ENCODE measurements at places on chromosomes 11 and 22.

- no peak for DNase-seq
Measured at GRCh38 chr22:48449466-48450187, 1378.0 kb downstream of the BRD1 start.

DNA sequence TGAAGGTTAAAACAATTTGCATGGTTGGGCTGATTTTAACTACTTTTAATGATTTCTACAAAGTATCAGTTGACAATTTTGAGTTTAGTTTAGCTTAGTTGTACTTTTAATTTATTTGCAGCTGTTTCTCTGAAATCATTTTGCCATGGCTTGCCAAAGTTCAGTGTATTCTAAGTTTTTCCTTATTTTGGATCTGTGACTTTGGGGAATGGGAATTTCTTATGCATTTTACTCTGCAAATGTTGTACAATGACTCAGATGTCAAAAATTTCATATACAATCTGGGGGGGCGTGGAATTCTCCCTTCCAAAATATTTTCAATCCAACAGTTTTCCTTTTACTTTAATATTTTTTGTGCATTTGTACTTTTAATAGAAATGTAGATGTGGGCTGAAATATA lies 8.9 kb upstream of the DCHS1 start:
- DNase-seq, result no peak

GRCh38 chr11:45653277-45653676 lies 12.1 kb downstream of the CHST1 start:
- DNase-seq, result no peak

GRCh38 chr22:39388261-39389011 lies 11.1 kb upstream of the TAB1 start:
- DNase-seq, result peak; percentile 79

DNA sequence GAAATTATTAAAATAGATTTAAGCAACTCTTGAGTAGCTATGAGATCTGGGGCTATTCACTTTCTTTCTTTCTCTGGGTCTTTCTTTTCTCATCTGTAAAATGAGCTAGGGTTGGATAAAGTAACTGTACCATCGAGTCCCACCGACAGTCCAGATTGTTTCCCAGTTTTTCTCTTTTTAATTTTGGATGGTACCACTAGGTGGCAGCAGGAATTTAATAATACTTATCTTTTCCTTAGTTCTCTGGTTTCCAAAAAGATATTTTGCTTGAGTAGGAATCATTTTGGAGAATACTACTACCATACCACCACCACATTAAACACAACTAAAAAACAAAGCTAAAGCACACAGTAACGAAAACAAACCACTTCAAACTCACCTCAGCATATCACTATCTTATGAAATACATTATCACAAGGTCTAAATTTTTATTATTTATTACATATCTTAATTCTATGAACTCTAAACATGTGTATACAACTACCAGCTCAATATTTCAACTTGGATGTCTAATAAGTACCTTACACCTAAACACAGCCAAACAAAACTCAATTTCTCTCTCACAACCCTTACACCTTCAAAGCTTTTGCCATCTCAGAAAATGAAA lies 584.0 kb downstream of the KCNA4 start:
- no peak for DNase-seq

GRCh38 chr11:104402812-104403521 lies 239.0 kb upstream of the PDGFD start:
- DNase-seq, result no peak

DNA sequence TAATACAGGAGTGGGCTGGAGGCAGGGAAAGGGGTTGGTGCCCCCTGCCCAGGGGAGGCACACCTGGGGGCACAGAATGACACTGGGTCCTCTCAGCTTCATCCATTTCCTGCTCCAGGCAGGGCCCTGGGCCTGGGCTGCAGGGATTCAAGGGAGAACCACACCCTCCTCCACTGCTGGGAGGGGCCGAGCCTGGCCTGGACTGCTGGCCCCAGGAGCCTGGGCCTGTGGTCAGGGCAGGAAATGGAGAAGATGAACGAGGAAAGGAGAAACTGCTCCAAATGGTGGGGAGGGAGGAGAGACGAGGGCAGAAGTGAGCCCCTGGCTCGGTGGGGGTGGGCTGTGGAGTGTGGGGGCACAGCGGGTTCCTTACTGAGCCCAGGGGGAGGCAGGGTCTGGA lies 38.1 kb upstream of the KCNQ1OT1 start:
- DNase-seq, result no peak

- no peak for DNase-seq
Measured at GRCh38 chr11:122028545-122028944, 87.5 kb downstream of the BLID start.

DNA sequence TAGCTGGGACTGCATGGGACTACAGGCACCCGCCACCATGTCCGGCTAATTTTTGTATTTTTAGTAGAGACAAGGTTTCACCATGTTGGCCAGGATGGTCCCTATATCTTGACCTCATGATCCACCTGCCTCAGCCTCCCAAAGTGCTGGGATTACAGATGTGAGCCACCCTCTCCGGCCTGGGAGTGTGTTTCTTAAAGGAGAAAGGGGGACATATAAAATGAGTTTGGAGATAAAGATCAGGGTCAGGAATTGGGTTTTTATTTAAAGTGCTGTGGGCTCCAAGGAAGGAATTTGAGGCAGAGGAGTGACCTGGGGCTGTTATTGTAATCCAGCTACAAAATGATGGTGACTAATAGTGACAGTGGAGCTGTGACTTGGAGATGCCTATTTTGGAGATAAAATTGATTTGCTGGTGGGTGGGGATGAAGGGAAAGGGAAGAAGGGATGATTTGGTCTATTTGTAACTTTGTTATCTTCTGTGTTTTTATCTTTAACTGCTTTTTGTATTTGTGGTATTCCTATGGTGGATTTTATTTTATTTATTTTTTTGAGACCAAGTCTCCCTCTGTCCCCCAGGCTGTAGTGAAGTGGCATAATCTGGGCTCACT lies 5.0 kb downstream of the CRKL start:
- no peak for DNase-seq

DNA sequence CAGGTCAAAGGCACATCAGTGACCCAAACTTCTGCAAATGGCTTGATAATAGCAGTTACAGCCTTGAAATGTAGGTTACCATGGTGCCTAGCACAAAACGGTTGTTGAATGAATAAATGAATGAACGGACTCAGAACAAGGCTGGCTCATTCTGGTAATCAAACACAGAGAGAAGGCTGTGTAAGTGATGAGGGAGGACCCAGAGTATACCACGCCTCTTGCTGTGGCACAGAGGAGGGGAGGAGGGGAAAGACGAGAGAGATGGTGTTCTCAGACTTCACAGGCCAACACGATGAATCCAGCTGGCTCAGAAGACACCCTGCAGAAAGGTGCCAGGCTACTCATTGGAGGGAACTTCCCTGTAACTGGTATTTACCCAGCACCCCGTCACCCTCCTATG lies 38.3 kb downstream of the PC start:
- no peak for DNase-seq

GRCh38 chr11:86152006-86152862 lies 83.3 kb upstream of the PICALM start:
- no peak for DNase-seq

DNA sequence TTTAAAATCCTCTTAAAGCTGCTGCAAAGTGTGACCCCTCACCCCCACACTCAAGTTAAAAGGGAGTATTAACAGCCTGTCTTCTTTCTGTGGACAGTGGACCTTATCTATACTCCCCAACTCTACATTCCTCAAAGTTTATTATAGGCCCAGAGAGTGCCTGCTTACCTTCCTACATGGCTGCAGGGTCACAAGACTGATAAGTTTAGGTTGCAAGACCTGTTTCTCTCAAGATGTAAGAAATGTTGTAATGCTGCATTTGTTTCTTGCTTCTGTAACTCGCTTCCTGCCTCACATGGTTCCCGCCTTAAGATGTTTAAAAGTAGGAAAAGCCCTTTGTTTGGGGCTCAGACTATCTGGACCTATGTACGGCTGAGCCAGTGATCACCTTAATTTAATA lies 10.1 kb upstream of the NXPE1 start:
- no peak for DNase-seq

GRCh38 chr11:112842151-112842550 lies 119.1 kb upstream of the NCAM1 start:
- no peak for DNase-seq

- DNase-seq, result no peak
Measured at GRCh38 chr11:47372422-47372821, 5.9 kb downstream of the SPI1 start.

DNA sequence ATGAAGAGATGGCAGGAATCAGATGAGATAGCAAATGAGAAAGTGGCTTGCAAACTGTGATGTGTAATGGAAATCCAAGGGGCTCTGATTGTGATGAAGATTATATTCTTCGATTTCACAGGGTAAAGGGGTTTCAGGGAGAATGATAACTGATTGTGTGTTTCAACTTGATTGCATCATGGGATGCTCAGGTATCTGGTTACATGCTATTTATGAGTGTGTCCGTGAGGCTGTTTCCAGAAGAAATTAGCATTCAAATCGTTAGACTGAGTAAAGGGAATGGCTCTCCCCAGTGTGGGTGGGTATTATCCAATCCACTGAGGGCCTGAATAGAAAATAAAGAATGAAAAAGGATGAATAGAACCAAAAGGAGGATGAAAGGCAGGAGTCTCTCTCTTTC lies 278.7 kb upstream of the LARGE1 start:
- no peak for DNase-seq

- no peak for DNase-seq
Measured at GRCh38 chr11:123452794-123453193, 22.7 kb downstream of the GRAMD1B start.

DNA sequence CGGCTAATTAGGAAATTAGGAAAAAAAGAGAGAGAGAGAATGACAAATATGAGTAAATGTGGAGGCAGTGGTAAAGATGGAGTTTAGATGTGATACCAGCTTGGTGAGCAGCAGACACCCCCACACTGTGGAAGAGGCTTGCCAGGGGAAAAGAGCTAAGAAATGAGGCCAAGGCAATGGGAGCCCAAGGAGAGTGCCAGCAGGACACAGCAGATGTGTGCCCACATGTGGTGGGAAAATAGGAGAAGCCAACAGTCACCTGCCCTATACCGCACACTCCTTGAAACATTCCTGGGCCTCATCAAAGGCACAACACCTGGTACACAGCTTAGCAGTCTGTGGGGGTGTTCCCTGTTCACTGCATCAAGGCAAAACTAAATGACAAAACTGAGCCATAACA lies 104.9 kb downstream of the FAM76B start:
- DNase-seq, result no peak

DNA sequence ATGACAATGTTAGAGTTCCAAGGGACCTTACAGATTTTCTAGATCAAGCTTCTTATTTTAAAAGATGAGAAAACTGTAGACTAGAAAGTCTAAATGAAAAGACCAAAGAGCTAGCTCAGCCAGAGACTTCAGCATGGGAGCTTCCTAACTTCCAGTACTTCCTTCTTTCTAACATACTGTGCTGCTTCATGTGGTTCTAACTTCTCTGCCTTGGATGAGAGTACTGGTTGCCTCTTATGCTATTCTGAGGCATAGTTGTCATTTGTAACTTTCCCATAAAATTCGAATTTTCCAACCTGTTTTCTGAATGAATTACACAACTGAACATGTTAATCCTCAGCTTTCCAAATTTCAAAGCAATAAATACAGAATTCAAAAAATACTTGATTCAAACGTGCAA lies 1.8 kb downstream of the MTMR2 start:
- DNase-seq, result no peak

- DNase-seq, result no peak
Measured at GRCh38 chr11:34276352-34276864, 81.4 kb downstream of the ABTB2 start.

- no peak for DNase-seq
Measured at GRCh38 chr22:30276039-30276438, 9.4 kb upstream of the OSM start.

GRCh38 chr11:132448334-132448995 lies 1078.0 kb downstream of the NTM start:
- no peak for DNase-seq

- DNase-seq, result no peak
Measured at GRCh38 chr11:126354631-126355323, 709 bp upstream of the ST3GAL4 start.

DNA sequence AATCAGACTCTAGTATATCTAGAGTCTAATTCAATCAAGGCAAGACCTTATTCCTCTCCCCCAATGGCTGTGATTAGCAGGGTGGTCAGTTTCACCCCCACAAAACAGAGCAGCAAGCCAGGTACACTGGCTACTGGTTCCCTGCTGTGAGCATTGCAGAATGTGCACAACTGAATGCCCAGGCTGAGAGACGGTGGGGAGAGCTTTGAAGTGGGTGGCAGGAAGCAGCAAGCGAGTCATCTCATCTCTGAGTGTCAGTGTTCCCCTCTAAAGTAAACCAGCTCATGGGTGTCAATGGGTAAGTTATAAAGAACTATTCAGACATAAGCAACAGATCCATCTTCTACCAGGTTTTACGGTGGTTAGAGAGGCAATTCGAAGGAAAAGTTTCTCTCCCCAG lies 37.6 kb downstream of the GAB4 start:
- no peak for DNase-seq

DNA sequence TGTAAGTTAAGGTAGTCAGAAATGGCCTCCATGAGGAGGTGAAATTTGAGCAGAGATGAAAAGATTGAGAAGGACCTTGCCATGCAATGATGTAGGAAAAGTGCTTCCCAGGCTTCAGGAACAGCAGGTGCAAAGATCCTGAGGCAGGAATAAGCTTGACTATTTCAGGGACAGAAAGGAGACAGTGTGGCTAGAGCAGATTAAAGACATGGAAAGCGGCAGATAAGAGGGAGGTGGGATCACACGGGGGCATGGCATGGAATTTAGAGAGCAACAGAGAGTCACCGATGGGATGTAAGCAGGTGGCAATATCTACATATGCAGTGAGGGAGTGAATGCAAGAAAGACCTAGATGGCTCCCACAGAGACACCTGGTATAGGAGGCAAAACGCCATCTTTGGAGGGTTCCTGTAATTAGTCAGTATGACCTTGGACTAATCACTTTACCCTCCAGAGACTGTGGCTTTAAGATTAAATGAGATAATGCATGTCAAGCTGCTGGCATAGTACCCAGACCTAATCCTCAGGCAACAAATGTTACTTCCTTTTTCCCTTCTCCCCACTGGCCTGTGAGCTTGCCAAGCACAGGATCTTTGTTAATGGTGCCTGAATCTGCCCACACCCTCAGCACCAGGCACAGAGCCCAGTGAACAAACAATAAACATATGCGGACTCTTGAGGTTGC lies 24.6 kb upstream of the ACER3 start:
- DNase-seq, result no peak

DNA sequence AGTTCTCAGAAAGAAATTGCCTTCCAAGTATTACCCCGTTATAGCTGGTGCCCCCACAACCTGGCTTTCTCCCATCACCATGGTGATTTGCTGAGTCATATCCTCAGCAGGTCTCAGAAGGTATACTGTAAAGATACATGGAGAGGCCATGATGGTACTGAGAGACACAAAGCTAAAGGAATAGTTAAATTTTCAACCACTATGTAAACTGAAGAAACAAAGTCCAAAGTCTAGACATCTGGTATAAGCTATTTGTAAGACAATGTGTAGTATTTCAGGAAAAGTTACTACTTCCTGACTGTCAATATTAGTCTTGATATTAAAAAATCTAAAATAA lies 377.1 kb downstream of the DCDC1 start:
- DNase-seq, result no peak

DNA sequence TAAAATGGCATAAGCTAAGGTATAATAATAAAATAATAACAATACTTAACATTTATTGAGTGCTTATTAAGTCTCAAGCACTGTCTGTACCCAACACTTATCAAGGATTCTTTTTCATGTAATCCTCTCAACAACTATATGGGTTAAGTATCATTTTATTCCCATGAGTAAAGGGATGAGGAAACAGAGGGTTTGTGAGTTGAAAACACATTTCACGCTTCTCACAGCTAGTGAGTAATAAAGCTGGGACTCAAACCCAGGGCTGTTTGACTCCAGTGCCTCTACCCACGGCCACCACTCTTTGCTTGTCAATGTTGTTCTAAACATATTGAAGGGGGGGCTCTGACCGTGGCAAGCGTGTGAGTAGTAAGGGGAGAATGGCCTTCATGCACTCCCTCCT lies 8.7 kb downstream of the CD3E start:
- no peak for DNase-seq
